ENCODE measurements at places on chromosomes 2 and 18. TPM values are rescaled to one million over a fixed set of nuclear protein-coding genes. Genes with fewer than 3 reads are reported as not detected.

DNA sequence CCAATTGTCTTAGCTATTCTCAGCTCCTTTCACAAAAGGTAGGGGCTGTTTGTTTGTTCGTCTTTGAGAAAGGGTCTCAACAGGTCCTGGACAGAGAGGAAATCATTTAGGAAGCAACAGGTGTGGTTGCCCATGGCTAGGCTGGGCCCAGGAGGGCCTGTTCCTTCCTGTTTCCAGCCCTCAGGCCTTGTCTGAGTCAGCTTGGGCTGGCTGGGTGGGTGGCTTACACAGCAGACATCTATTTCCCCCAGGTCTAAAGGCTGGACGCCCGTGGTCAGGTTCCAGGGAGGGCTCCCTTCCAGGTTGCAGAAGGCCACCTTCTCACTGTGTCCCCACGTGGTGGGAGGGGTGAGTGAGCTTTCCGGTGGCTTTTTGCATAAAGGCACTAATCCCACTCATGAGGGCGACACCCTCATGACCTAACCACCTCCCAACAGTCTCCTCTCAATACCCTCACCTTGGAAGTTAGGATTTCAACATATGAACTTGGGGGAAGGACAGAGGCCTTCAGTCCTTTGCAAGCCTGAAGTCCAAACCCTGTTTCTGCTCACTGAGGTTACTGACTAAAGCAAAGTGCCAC is 45.5 kb downstream of the ARHGEF4 start:
- DNase-seq = no peak

GRCh38 chr2:20962939-20963557 is 80.8 kb downstream of the APOB start:
- no peak for DNase-seq

- no peak for DNase-seq
Observed at GRCh38 chr18:45439851-45440645, 175.2 kb upstream of the SLC14A2 start.

Gene PLEK
- 1.5 TPM for polyA plus RNA-seq

GRCh38 chr2:74515981-74516633 is 1.9 kb downstream of the TLX2 start:
- DNase-seq = peak; percentile 83

DNA sequence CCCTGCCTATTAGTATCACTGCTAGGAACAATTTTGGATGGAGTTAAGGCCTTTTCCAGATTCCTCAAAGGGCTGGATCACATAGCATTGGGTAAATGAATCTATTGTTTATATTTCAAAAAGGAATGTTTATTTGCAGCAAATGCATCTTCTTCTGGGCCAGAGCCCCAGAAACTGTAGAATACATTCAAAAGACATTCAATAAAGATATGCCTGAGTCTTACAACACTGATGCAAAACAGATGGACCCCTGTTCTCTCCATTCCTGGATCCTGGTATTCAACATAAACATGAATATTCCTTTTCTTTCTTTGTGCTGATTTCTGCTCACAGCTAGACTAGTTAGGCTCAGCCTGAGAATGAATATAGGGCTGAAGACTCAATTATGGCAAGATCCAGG is 227.2 kb upstream of the KLHL29 start:
- no peak for DNase-seq

Gene ANKRD29
- polyA plus RNA-seq = 1.7 TPM

DNA sequence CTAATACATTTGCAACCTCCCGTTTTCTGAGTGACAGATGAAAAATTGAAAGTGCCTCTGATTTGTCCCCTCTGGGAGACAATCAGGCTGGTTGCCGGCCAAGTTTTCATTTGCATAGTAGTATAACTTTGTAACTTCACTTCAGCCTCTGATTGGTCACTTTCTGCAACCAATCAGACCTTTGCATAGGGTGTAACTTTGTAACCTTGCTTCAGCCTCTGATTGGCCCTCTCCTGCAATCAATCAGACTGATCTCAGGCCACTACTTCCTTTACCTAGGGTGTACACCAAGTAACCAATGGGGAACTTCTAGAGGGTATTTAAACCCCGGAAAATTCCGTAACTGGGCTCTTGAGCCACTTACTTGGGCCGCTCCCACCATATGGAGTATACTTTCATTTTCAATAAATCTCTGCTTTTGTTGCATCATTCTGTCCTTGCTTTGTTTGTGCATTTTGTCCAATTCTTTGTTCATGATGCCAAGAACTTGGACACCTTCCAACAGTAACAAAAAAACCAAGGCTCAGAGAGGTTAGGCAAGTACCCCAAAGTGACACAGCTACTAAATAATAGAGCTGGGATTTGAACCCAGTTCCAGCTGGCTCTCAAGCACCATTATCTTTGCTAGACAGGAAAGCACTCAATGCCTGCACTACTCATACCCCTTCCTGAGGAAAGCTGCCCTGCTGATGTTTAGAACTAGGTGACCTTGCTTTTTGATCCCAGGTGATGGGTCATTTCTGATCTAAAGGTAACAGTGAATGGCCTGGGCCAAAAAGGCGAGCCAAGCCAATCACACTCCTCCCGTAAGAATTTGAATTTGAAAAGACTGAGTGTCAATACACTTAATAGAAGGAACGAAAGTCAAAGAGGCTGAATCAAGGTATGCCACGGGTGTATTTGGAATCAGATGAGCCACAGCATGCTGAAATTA is 10.9 kb upstream of the MYOM1 start:
- DNase-seq = no peak

DNA sequence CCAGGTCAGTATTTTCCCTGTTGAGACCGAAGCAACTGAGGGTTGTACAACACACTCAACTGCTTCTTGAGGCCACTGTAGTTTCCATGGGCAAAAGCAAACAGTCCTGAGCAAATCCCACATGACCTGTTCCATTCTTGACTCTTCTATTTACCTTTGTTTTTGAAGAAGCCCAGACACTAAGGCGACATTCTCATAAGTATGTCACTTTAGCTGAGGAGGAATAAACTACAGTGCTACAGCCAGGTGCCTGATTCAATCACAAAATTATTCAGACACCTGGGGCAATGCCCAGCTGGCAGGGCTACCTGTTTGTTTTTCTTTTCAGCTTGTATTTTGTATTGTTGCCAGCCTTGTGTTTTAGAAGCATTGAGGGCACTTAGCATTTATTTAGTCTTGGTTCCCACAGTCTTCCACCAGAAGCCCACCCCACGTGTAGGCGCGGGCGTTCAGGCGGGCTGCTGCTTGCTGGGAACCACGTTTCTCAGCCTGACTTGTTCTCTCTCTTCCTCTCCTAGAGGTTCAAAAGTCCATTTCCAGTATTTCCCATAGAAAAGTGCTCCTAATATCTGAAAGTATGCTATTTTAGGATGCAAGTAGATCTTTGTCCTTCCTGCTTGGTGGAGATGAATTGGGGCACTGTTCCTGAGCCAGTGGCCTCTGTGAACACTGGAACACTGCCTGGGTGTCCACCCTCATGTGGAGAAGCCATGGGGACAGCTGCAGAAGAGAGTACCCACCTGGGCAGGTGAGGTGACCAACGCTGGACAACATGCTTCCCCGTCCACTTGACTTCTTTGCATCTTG is 99.0 kb upstream of the COPS8 start:
- DNase-seq = no peak

GRCh38 chr18:22189449-22190166 is 20.2 kb downstream of the GATA6 start:
- no peak for DNase-seq

DNA sequence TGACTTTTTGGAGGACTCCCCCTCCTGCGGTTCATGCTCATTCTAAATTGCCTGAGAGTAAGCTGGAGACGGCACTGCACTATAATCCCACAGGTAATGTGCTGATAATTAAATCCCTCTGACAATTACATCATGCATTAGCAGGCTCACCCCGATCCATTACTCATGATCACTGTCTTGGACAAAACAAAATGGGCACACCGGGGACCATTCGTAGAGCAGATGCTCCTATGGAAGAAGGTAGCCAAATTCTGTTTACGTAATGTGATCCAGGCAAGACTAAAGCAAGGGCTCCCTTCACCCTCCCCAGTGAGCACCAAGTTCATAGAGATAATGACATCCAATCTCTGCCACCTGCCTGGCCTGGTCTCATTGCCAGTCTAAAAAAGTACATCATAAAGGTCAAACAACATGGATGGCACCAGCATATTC is 657.1 kb upstream of the SOX11 start:
- no peak for DNase-seq

GRCh38 chr2:45331410-45331786 is 279.7 kb downstream of the SRBD1 start:
- DNase-seq = no peak

Gene ACAA2
- polyA plus RNA-seq = 129 TPM

Gene GLI2
- 1.4 TPM for polyA plus RNA-seq

Gene ZNF24
- polyA plus RNA-seq = 17.6 TPM

- no peak for DNase-seq
Observed at GRCh38 chr2:12720278-12720620, 3.5 kb downstream of the TRIB2 start.

GRCh38 chr2:71692621-71693277 is 239.4 kb downstream of the DYSF start:
- DNase-seq = no peak

DNA sequence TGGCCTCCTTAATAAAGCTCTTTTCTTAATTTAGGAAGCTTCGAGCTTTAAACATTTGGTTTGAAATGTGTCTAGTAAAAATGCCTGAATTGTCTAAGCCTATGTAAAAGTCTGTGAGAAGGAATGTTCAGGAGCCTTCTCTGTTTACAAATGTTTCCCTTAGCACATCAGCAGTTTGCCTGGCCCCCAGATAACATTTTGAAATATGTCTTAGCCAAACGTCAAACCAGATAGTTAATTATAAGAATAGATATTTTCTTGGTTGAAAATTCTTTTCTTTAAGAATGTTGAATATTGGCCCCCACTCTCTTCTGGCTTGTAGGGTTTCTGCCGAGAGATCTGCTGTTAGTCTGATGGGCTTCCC is 498.6 kb downstream of the CCDC85A start:
- DNase-seq = no peak

DNA sequence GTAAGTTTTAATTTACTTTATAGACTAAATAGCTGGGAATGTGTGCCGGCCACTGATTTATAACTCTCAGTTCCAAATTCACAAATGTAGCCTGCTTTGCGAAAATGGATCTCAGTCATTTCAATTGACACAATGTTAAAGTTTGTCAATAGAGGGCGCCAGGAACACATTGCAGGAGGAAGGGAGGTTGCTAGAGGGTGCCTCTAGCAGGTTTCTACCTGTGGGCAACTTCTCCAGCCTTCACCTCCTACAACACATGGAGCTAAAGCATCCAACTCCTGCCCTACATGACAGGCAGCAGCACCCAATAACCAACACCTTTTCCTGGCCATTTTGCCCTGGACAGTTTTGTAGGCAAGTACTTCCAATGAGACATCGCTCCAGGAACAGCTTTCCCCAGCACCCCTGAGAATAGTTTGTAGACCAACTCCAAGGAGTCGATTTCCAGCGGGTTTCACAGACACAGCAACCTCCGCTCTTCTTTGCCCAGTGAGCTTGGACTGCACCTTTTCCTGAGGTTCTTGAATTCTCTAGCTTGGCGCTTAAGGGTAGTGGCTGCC is 784.8 kb upstream of the CDH2 start:
- DNase-seq = no peak

Data from heart left ventricle (tissue), 16 donors.